ENCODE measurements at places on chromosomes 1 and 21.

DNA sequence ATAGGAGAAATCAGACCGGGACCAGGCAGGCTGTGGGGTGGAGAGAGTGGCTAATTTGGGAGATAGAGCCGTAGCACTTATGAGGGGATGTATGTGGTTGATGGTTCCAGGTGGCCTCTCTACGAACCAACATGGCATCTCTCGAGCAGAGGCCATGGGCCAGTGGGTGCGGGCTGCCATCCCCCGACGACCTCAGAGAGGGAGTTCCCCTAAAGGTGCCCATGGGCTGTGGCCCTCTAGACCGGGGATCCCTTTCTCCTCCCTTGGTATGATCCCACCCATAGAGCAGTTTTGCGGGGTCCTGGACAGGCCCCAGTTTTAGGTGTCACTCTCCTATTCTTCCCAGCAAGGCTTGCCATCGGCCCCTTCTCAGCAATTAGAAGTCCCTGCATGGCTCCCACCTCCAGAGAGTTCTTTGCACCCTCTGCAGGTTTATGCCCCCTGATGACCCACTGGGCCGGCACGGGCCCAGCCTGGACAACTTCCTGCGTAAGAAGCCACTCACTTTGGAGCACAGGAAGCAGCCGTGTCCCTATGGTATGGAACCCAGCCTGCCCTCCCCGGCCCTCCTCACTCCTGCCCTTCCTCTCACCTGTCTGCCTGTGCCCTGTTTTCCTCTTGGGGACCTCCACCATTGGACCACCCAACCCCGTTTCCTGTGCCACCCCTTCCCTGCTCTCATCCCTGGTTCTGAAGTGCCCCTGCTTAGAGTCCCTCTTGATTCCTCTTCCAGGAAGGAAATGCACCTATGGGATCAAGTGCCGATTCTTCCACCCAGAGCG, 7.8 kb downstream of the ZC3H12A start:
- DNase-seq: no peak

DNA sequence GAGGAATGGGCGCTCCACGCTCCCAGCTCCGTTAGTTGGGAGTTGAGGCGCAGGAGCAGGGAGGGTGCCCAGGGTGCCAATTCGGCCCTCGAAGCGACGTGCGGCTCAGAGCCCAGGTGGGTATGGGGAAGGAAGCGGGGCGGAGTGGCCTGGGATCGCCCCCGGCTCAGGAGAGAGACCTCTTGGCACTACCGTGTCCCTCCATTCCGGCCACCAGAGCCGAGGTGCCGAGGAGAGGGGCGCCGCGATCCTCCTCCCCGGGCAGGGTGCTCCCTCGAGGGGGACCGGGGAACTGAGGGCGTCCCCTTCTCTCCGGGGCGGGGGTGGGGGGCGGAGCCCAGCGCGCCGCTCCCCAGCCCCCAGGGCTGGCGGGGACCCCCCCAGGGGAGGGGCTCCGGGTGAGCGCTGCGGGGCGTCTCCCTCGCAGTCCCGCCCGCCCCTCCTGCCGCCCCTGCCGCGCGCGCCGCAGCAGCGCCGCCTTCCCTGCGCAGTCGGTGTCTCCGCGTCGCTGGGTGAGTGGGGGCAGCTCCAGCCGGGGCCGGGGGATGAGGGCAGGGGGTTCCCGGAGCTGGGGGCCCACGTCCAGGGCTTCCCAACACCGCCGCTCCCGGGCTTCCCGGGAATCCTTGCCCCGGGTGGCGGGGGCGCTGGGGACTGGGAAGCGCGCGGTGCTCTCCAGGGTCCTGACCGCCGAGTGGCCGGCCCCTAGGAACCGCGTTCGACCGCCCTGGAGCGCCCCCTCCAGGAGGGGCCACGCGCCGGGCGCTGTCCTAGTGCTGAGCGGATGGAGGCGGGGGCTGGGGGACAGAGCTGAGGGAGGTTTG, at the start of gene HPCA:
Gene HPCA, plus strand, starts transcription at position 488 of the 824 bp plus-strand sequence. CDS start 2,408 bp downstream, outside the sequence.
- DNase-seq: peak; percentile 62

DNA sequence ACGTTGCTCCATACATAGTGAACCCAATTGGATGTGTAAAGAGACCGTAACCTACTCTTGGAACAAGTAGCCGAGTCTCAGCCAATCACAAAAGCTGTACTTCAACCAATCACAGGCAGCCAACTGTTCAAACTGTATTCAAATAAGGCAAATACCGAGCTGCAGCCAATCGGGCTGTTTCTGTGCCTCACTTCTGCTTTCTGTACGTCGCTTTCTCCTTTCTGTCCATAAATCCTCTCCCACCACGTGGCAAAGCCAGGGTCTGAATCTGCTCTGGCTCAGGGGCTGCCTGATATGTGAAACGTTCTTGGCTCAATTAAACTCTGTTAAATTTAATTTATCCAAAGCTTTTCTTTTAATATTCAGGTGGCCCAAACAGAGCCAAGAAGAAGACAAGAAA, 210.3 kb downstream of the URB2 start:
- no peak for DNase-seq

DNA sequence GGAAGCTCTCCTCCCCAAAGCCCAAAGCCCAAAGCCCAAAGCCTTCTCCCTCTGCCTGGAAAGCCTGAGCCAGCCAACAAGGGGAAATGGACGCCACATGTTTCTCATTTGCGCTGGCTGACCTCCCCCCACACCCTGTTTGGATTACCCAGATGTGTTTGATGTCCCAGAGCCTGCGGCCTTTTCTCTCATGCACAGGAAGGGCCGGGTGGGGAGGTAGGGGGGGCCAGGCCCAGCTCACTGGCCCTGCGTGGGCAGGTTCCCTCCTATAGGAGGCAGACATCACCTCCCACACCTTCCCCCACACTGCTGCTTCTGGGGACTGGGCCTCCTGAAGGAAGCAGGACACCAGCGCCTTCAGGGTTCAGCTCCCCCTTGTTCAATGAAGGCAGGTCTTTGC, 116.3 kb downstream of the NAV1 start:
- peak; percentile 85 for DNase-seq

DNA sequence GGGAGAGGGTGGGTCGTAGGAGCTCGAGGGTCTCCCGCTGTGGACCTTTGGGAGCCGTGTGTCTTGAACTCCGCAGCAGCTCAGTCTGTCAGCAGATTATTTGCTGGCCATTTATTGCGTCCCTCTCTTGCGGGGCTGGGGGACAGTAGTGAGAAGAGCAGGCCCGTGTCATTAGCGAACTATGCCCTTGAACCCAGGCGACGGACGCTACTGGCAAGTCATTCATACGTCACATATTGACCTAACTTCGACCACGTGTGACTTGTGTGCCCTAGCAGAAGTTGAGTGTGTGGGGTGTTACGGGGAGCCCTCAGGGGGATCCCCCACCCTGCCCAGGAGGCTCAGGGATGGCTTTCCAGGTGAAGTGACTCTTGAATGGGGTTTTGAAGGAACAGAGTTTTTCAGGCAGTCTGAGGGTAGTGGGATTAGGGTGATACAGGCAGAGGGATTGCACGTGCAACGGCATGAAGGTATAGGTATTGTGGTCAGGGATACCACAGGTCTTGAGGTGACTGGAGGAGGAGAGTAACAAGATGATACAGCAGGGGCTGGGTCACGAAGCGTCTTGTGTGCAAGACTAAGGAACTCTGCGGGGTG, 13.0 kb downstream of the RCC1 start:
- no peak for DNase-seq

DNA sequence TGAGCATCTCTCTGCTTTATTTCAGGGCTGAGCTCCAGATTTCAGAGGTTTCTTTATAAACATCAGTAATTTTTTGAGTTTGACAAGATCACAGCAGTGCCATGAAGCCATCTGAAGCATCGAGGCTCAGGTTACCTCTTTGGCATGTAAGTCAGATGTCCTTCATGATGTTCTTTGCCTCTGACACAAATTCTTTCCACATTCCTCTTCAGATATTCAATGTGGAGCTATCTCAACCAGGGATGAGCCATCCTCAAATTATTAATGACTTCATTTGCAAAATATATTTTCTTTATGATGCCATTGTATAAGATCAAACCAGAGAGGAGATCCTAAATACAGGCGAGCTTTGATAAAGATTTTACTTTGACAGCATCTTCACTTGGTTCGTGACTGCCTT, 256.7 kb downstream of the COL11A1 start:
- no peak for DNase-seq

- no peak for DNase-seq
Measured at GRCh38 chr1:12384836-12385456, 155.1 kb downstream of the VPS13D start.

DNA sequence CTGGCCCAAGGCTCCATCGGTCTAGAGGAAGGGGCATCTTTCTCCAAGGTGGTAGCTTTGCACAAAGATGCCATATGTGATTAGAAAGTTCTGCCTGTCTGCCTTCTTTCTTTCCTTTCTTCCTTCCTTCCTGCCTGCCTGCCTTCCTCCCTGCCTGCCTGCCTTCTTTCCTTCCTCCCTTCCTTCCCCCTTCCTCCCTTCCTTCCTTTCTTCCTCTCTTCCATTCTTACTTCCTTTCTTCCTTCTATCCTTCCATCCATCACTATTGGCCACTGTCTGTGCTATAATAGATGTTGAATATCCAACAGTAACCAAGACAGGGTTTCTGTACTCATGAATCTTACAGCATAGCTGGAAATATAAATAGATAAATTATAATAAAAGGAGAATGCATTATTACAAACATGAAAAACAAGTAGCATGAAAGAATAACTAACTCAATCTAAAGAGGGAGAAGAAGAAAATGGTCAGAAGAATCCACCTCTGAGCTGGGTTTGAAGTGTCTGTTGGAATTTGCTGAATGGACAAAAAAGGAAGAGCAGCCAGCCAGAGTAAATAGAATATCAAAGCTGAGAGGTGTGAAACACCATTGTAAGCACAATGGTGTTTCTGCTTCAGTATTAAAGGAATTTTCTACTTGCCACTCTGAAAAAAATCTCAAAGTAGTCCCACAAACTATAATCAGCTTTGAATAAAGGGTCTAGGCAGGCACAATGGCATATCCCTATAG, 250.6 kb upstream of the NR5A2 start:
- no peak for DNase-seq

DNA sequence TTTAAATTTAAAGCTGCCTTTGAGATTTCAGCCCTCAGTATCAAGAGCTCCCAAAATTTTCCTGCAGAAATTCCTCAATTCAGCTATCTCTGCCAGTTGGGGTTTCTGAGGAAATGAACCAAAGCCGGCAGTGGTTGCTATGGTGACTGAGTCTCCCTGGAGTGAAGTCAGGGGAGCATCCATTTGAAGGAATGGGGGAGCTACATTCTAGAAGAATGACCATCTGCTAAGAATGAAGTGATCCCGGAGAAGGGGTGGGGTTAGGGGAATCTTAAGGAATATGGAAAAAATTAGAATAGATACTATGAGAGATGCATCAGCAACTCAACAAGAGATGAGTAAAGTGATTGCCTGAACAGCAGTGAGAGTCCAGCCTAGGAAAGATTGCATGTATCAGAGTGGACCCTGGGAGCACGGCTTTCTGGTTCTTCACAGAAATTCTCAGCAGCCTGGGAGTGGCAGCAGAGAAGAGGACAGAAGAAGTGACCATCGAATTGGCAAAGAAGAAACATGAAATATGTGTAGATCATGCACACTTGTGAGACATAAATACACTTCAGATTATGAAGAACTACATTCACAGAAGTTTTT, 94.7 kb downstream of the CHD1L start:
- no peak for DNase-seq

DNA sequence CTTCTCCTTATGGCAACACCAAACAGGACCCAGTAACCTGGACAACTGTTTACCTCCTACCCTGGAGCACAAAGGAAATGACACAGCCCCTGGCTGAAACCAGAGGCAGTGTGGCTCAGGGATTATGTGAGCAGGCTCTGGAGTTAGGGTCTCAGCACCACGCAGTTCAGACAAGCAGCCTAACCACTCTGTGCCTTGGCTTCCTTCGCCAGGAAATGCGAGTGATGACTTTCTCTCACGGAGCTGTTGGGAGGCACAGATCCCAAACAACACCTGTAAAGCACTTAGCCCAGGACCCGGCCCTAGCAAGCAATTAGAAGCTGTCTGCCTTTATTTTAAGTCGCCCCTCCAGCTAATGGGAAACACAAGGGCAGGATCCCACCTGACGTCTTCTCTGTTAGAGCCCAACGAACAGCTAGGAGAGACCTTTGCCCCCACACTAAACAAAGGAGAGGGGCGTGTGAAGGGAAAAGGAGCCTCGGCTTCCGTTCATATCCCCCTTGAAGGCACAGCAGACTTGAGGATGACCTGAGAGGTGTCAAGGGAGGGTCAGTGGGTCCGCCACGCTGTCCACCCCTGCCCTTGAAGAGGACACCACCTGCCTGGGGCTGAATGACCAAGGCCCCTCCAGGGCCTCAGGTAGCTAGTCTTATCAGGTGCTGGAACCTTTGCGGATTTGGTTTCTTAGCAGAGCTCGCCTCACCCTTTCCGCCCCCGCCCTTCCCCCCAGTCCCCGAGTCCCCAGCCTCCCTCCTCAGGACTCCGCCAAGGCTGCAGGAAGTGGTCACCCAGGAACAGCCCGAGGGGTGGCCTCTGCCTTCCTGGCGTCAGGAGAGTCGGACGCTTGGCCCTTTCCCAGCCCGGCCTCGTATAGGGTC, 860 bp downstream of the TMEM63A start:
- peak; percentile 52 for DNase-seq

- DNase-seq: no peak
Measured at GRCh38 chr21:39269620-39270019, 43.8 kb downstream of the BRWD1 start.

DNA sequence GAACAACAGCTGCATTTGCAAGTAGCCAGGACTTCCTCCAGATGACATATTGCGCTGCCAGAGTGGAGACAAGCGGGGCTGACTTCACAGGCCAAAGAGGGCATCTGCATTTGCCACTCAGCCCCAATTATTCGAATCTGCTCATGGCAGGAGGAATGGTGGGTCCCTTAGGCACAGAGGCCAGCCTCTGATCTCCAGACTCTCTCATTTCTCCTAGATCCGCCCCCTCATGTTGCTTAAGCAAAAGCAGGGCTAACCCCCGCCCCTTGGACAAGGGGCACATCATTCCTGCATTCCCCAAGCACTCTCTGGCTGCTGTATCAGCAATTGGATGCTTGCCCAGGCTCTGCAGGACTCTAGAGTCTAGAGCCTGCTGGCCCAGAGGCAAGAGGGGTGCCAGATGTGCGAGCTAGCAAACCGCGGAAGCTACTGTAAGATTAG, 262.4 kb downstream of the ST6GALNAC3 start:
- DNase-seq: peak; percentile 98

DNA sequence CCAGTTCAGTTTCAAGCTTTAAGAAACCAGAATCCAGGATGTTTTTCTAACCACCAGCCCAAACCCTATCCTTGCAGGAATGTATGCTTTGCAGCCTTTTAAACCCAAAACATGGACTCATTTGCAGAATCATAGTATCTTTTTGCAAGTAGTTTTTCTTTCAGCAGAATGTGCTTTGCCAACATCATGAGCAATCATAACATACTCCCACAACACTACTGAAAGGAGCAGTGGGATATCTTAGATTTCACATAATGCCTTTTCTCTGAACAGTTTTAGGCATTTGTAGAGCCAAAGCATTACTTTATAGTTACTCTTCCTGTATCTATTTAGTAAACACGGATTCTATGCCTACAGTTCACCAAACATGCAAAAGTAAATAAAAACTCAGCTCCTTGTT, 10.0 kb upstream of the SH2D2A start:
- DNase-seq: no peak

DNA sequence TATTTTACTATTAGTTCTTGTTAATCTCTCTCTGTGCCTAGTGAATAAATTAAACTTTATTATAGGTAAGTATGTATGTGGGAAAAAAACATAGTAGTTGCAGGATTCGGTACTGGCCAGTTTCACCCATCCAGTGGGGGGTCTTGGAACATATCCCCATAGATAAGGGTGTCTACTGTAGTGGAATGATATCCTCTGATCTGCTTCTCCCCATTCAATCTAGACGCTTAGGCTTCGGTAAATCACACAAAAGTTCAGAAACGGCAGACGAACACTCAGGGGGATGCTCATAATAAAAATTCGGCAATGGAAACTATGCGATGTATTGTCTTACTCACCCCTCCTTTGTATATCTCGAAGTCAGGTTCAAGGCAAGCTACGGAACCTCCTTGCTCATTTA, 232.9 kb upstream of the COA6 start:
- no peak for DNase-seq
